ENCODE measurements at places on chromosomes 7 and 10.

DNA sequence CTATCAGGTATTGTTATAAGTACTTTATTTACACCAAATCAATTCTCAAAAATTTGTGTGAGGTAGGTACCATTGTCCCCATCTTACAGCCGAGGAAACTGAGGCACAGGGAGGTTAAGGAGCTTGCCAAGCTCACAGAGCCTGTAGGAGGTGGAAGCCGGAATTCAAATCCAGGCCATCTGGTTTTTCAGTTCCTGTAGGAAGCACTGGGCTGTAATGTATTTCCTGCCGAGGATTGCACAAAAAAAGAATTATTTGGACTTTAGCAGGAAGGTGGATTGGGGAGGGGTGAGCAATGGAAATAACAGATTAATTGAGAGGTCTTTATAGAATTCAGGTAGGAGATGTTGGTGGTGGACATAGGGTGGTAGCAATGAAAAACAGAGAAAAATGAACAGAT, 315.3 kb upstream of the AUTS2 start:
- no peak for DNase-seq

- no peak for DNase-seq
Measured at GRCh38 chr10:131946880-131947279, 34.8 kb downstream of the BNIP3 start.

DNA sequence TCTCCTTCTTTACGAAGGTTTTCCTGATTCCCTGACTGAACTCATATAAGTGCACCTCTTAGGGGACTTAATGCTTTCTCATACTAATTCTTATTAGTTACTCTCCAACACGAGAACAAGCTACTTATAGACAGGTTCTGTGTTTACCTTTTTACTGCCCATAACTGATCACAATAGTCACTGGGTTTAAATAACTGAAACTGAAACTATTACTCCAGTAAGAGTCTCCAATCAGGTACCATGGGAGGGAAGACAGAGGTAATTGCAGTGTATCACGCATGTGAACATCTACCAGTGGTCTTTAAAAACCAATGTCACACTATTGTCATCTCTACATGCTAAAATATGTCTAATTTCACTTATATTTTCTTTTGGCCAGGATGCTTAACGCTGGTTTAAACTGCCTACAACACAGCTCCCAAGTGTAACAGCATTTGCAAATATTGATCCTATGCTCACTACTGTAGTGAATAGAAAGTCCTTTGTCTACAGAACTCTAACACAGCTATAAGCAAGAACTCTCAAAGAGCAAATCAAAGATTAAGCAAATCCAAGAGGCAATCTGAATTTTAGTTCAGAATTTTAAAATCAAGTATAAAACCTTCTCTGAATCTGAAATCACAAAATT, 3.6 kb downstream of the GDI2 start:
- no peak for DNase-seq

- no peak for DNase-seq
Measured at GRCh38 chr7:39272111-39272510, 294.1 kb upstream of the YAE1 start.

- DNase-seq: no peak
Measured at GRCh38 chr10:10976652-10977051, 41.0 kb upstream of the CELF2 start.

GRCh38 chr7:69893906-69894305, 295.6 kb downstream of the AUTS2 start:
- DNase-seq: no peak

All from occipital lobe (tissue), 3 donors.